Hepatocyte (in vitro differentiated cells): ENCODE measurements at places on chromosomes 2 and 18. TPM values are rescaled to one million over a fixed set of nuclear protein-coding genes. Genes with fewer than 3 reads are reported as not detected.

VWA3B gene
- polyA plus RNA-seq, result 0.80 TPM in 1 of 2 replicates, not detected in the other

PPP1CB gene
- 157 and 161 TPM in 2 replicates for polyA plus RNA-seq

MERTK gene
- polyA plus RNA-seq, result 15.0 and 16.4 TPM in 2 replicates

GRCh38 chr2:8158711-8159110 is 523.1 kb upstream of the ID2 start:
- DNase-seq, result no peak

GRCh38 chr2:127718271-127718670 is 17.0 kb downstream of the SFT2D3 start:
- DNase-seq, result no peak
